PC-9 (cell line): ENCODE measurements at places on chromosomes 11 and 22. TPM values are rescaled to one million over a fixed set of nuclear protein-coding genes. Genes with fewer than 3 reads are reported as not detected.

GRCh38 chr11:63892228-63892627, 24.7 kb downstream of the RCOR2 start:
- H3K27me3 ChIP-seq = no peaks in the 10 kb centered on the region
- no peak overlapping the region for H3K4me3 ChIP-seq
- peaks cover 30% of the 10 kb centered on the region for H3K4me1 ChIP-seq
- no peak overlapping the region for H3K27ac ChIP-seq
- H3K36me3 ChIP-seq = peaks cover 28% of the 10 kb centered on the region

DNA sequence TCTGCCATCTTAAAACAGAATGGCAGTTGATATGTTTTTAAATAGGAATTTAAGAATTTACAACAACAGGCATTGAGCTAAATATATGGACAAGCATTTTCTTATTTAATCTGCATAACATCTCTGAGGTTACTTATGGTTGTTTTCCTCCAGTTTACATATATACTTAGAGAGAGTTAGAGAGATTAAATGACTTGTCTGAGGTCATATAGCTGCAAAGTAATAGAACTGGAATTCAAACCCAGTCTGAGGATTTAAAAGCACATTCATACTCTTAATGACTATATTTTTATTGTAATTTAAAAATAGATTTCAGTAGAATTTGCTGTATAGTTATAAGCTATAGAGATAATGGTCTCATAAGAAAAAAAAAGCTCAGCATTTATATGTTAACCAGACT, 81.4 kb upstream of the GRIK4 start:
- no peaks in the 10 kb centered on the region for H3K27me3 ChIP-seq
- peaks cover 19% of the 10 kb centered on the region for H3K4me1 ChIP-seq
- peaks cover 12% of the 10 kb centered on the region; the same call in 1 of the 2 replicates for H3K36me3 ChIP-seq
- H3K27ac ChIP-seq = no peak overlapping the region

- DNase-seq = no peak
- peaks cover 25% of the 10 kb centered on the region for H3K27me3 ChIP-seq
- H3K4me3 ChIP-seq = no peak overlapping the region
- no peak overlapping the region for H3K27ac ChIP-seq
Observed at GRCh38 chr11:45133878-45134277, 12.6 kb upstream of the PRDM11 start.

- peaks cover 47% of the 10 kb centered on the region for H3K36me3 ChIP-seq
- H3K27me3 ChIP-seq = no peaks in the 10 kb centered on the region
- peak overlapping the region; percentile 6; the same call in 1 of the 2 replicates for H3K27ac ChIP-seq
- no peak for DNase-seq
- no peak overlapping the region for H3K4me3 ChIP-seq
Observed at GRCh38 chr11:47488674-47489394, 39.9 kb upstream of the RAPSN start.

DNA sequence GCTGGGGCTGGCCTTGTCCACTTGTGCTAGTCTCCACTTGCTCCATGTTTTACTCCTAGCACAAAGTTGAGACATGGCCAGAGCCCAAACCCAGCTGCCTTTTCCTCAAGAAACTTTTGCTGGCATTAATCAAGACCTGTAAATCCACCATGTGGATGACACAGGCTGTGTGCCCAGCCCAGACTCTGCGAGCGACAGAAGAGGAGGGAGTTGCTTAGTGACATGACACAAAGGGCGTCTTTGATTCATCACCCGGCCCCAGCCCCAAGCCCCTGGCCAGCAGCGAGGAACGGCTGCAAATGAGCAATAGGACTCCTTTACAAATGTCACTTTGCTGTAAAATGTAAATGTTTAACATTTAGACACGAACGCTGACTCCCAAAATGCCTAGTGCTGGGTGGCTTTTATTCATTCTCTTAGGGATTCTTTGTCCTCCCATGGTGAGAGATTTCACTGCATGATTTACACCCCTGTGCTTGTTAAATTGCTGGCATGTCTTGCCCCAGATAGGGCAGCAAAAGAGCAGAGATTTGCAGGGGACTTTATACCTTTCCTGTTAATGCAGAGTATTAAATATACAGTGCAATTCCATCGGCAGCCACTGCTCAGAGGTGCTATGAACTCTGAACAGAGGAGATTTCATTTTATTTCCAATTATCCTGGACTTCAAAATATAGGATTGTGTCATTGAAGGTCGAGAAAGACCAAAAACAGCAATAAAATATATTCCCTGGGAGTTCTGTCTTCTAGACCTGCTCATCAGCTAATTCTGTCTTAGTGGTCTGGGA, 263.6 kb upstream of the NCAM1 start:
- H3K27ac ChIP-seq = no peak overlapping the region
- H3K4me3 ChIP-seq = no peak overlapping the region
- DNase-seq = no peak
- H3K4me1 ChIP-seq = no peaks in the 10 kb centered on the region
- H3K27me3 ChIP-seq = no peaks in the 10 kb centered on the region

DNA sequence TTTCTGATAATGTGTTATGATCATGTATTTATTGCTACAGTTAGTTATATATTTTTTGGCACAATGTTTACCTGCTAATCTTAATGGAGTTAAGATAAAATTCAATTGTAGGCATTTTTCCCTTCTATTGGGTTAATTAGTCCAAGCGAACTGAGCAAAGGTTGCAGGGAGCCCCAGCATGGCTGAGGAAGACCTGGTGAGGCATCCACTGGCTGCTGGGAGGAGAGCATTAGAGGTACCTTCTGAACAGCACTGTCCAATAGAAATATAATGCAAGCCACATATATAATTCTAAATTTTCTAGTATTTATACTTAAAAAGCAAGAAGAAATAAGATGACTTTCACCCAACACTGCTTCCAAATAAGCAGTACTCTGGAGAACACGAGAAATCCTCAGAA, 689 bp upstream of the TMEM126A start:
- peaks cover 24% of the 10 kb centered on the region for H3K4me1 ChIP-seq
- H3K4me3 ChIP-seq = peak overlapping the region; percentile 72
- peak; percentile 31 for DNase-seq
- peak overlapping the region; percentile 76 for H3K27ac ChIP-seq
- no peaks in the 10 kb centered on the region for H3K27me3 ChIP-seq

DNA sequence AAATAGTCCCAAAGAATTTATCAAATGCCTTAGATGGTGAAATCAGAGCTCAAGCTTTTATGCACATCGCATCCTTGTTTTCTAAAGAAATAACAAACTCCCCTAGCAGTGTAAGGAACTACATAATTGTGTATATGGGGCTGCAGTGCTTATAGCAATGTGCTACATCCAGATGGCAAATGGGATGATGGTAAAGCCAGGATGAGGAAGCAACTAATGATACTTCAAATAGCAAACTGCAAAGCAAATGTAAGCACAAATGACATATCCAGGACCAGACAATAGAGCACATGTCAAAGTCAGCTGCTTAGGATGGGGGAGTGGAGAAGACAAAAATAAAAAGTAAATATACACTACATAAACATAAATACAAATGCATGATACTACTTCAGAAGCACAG, 425.9 kb downstream of the OPCML start:
- H3K27ac ChIP-seq = no peak overlapping the region
- no peak overlapping the region for H3K4me3 ChIP-seq
- DNase-seq = no peak
- H3K36me3 ChIP-seq = no peaks in the 10 kb centered on the region
- no peaks in the 10 kb centered on the region; the same call in 1 of the 2 replicates for H3K27me3 ChIP-seq

- H3K36me3 ChIP-seq = peaks cover 19% of the 10 kb centered on the region
- no peaks in the 10 kb centered on the region for H3K27me3 ChIP-seq
- no peak overlapping the region for H3K27ac ChIP-seq
Observed at GRCh38 chr22:50467773-50468440, 6.9 kb downstream of the SBF1 start.

TRIM21 gene
- 6.5 and 7.7 TPM in 2 replicates for total RNA-seq

KIAA1671 gene
- 44.3 and 47.7 TPM in 2 replicates for total RNA-seq

DNAJC4 gene
- 55.0 and 57.1 TPM in 2 replicates for total RNA-seq

SMIM38 gene
- 0.26 and 0.50 TPM in 2 replicates for total RNA-seq
